T-cell (primary cell): ENCODE measurements at places on chromosomes 5 and 9.

GRCh38 chr5:154524181-154524580, 46.2 kb upstream of the HAND1 start:
- DNase-seq = no peak

DNA sequence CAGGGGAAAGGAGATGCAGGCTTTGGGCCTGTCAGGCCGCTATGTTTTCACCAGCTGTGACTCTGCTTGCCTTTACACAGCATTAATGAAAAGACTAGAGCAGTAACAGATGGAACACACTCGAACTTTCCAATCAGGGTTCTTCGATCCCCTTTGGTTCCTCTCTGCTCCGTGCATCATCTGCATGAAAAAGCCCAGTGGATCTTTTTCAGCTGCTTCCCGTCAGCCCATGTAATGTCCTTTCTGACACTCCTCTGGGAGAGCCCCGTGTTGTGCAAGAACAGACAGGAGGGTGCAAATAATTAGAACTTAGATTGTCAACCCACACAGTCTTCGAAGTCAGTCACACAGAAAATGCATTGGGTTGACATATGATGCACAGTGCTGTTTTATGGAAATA, 448.9 kb upstream of the ZNF462 start:
- no peak for DNase-seq

GRCh38 chr5:66702426-66702825, 106.2 kb downstream of the MAST4 start:
- no peak for DNase-seq

- no peak for DNase-seq
These were observed 28.5 kb upstream of the CORO2A start for GRCh38 chr9:98220911-98221310.

DNA sequence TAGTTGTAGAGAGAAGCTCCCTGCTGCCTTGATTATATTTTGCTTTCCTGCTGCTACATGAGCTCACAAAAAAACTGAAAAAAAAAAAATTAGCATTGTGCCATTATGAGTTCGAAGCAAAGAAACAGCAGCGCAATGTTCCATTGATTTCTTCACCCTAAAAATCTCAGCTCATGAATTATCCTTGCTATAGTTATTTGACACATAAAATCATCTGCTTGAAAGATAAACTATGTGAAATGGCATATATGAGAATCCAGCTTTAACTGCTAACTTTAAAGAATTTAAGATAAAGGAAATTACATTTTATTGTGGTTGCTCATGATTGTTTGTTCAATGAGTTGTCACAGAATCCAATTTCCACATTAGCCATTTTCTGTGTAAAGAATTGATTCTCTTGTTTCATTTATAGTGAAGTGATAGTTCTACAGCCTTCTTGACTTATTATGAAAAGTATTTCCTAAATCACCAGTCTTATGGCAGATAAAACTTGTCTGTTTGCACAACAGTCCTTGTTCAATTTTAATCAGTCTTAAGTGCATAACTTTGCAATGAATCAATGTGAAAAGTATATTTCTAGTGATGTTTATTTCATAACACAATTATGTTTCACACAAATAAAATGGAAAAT, 1275.0 kb upstream of the CDH9 start:
- no peak for DNase-seq

- DNase-seq = no peak
These were observed 24.5 kb downstream of the GLRX start for GRCh38 chr5:95798048-95798447.

- no peak for DNase-seq
These were observed 6.1 kb downstream of the ZNF462 start for GRCh38 chr9:106869028-106869427.

GRCh38 chr9:114385397-114386181, 2.2 kb downstream of the AKNA start:
- DNase-seq = peak; percentile 85

DNA sequence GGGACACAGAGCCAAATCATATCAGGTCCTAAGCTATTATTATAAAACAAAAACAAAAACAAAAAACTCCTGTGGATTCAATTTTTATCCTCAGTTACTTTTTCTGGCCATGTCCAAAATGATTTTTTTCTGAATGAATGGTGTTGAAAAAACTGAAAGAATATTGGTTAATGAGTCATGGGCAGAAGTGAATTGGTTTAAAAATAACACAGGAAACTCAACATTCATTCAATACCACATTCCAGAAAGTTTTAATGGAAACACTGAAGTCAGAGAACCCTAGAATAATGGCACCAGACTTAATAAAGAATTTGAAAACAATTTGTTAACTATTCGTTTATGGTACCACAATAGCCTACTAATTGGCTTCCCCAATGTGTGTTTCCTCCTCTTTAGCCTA, 102.4 kb upstream of the CDH9 start:
- DNase-seq = no peak

- DNase-seq = no peak
These were observed 25.5 kb upstream of the SLC6A3 start for GRCh38 chr5:1470762-1471211.

GRCh38 chr5:159522841-159523240, 192.6 kb upstream of the IL12B start:
- DNase-seq = no peak

DNA sequence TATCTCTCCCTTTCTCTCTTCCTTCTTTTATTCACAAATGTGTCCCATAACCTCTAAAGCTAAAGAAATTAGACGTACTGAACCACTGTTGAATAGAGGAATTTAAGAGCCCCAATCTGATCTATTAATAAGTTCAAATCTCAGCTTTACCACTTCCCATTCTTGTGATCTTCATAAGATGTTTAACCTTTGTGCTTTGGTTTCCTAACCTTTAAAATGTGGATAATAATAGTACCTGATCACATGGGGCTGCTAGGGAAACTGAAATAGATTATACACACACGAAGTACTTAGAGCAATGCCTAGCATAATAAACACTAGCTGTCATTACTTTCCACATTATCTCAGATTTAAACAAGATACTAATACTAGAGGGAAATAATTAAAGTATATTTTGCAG, 324.3 kb upstream of the SEMA6A start:
- DNase-seq = no peak

- DNase-seq = peak; percentile 14
These were observed 402 bp downstream of the BRD8 start for GRCh38 chr5:138177941-138178515.

DNA sequence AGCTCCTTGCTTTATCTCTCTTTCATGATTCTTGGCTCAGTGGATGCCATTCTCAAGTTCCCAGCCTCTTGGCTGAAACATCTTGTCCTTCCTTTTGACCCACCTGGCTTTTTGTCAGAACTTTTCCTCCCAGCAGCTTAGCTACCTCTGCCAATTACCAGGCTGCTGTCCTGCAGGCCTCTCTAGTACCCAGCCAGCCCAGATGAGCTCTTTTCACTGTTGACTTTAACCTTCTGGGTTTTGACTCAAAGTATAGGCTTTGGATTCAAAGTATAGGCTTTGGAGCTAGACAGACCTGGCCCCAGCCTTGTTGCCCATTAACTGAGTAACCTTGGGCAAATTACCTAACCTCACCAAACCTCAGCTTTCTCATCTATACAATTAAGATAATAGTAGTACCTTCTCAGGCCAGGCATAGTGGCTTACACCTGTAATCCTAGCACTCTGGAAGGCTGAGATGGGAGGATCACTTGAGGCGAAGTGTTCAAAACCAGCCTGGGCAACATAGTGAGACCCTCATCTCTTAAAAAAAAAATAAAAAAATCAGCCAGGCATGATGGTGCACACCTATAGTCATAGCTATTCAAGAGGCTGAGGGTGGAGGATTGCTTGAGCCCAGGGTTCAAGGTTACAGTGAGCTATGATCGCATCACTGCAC, 6.6 kb upstream of the TMEFF1 start:
- DNase-seq = no peak

DNA sequence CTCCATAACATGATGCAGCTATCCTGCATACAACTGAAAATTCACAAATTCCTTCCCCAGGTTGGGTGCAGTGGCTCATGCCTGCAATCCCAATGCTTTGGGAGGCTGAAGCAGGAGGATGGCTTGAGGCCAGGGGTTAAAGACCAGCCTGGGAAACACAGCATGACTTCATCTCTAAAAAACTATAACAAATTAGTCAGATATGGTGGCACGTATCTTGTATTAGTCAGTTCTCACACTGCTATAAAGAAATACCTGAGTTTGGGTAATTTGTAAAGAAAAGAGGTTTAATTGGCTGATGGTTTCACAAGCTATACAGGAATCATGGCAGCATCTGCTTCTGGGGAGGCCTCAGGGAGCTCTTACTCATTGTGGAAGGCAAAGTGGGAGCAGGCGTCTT, 56.4 kb upstream of the DAPK1 start:
- no peak for DNase-seq

DNA sequence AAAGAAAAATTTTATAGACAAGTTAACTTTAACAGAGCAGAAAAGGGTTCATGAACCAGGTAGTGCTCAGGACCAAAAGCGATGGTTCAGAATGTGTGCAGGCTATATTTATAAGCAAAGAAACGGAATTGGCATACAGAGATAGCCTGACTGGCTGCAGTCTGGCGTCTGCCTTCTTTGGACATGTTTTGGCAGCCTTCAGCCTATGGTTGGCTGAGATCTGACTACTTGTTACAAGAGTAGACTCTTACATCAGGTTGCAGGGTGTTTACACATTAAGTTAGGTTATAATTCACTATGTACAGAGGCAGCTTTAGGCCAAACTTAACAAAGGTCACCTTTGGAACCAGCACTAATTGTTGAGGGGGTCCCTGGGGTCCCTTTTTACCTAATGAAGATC, 7.0 kb downstream of the NOP16 start:
- DNase-seq = no peak

DNA sequence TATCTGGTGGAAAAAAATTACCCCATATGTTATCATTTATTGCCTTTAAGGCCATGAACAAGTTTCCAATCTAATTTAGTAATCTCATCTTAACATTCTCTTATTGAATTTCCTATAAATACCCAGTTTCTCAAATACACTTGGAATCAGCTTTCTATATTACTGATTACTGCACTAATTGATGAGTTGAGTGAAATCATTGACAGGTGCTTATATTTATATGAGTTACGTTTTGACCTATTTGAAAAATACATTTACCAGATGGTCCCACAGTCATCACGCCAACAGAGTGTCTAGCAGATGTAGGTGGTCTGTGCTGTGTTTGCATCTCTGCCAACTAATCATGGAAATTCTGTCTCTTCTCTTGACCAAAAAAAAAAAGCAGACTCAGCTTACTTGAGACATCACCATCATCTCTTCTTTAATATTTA, 307.3 kb upstream of the NREP start:
- no peak for DNase-seq

DNA sequence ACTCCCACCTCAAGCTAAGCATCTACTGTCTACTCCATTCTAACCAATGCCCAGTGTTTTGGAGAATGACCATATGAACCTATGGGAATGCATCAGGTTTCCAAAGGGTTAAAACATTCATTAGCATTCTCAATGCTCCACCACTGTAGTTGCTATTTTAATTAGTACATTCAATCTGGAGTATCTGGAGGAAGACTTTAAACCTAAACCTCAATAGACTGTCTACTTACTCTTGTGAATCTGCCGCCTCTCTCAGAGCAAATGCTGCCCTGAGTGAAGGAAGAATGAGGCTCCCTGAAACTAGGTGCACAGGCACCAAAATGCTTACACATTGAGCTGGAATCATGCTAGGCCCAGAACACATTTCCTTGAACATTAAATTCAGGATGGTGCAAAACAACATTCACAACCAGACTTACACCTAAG, 2.0 kb downstream of the ENC1 start:
- DNase-seq = no peak
